ENCODE measurements at places on chromosomes 4 and X. TPM values are rescaled to one million over a fixed set of nuclear protein-coding genes. Genes with fewer than 3 reads are reported as not detected.

DNA sequence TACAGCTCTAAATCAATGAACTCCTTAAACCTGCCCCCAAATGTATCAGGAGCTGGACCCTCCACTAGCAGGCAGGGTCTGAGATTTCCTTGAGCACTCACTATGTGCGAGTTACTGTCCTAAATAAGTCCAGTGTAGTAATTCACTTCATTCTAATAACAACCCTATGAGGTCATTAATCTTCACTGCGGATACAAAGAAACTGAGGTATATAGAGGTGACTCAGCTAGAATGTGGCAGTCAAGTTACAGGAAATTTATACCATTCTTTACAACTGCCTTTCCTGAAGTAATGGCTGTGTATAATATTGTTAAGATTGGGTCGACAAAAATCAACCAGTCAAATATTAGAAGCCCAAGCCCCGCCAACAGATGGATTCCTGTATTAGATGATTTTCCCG, 473.9 kb upstream of the FTHL17 start:
- DNase-seq, result no peak

GRCh38 chr4:60724623-60725022, 475.5 kb upstream of the ADGRL3 start:
- DNase-seq, result peak; percentile 39

DNA sequence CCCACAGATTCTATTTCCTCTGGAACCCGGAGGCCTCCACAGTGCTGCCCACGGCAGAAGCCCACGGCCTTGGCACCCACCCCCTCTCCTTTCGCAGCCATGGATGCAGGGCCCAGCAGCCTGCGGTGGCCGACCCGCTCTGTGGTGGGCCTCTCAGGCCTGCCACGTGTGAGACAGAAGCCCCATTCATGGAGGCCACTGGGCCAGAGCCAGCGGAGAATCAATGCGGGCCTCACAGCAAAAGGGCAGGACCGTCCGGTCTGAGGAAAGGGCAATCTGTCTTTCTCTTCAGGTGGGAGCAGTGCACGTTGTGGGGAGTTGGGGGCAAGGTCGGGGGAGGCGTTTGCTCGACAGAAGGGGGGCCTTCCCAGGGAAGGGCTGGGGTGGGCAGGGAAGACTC, 8.4 kb upstream of the HAUS7 start:
- DNase-seq, result no peak

DNA sequence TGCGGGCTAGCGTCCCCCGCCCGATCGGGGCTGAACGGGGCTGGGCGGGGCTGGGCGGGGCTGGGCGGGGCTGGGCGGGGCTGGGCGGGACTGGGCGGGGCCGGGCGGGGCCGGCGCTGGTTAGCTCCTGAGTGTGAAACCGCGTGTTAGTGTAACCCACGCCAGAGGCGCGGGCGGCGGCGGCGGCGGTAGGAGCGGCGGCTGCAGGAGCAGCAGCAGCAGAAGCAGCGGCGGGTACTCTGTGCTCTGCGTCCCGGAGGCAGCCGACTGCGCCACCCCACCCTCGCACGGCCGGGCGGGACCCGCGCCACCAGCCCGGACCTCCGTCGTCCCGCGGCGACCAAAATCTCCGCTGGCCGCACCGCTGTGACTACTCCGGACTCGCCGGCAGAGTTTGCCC, 128.1 kb downstream of the LAS1L start:
- DNase-seq, result no peak

DNA sequence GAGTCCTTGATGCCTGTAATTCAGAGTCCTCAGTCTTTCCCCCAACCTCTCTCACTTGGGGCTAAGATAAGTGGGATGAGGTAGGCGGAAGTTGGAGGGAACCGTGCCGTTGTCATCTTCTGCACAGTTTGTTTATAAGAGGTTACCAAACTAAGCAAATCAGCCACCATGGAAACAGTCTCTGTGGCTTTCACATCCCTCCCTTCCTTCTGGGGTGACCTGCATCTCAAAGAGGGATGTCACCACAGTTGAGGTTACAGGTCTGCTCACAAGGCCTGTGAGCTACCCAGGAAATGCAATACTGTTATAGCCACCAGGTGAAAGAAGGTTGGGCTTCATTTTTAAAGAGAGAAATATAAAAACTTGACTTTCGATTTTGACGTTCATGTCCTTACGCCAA, 26.3 kb downstream of the RTL5 start:
- DNase-seq, result no peak

DNA sequence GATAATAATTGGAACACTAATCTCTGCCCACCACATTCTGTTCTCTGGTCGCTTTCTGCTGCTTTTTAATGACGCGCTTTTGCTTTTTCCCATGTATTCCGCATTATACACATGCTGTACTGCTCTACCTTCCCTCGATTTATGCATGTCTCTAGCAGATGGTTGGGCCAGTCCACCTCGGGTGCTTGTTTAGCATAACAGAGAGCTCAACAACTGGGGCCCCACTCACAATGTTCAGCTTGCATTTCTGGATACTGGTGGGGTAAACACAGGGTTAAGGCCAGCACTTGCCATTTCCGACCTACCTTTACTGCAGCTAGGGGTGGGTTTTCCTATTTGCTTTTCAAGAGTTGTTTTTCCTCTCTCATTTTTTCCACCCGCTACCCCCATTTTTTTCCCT, 255.8 kb downstream of the SOX3 start:
- DNase-seq, result no peak

DNA sequence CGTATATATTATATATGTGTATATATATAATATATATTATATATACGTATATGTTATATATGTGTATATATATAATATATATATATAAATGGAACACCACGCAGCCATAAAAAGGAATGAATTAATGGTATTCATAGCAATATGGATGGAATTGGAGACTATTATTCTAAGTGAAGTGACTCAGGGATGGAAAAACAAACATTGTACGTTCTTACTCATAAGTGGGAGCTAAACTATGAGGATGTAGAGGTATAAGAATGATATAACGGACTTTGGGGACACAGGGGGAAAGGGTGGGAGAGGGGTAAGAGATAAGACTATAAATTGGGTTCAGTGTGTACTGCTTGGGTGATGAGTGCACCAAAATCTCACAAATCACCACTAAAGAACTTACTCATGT, 1388.9 kb downstream of the C4orf33 start:
- DNase-seq, result no peak

- no peak for DNase-seq
Observed at GRCh38 chrX:42460706-42461105, 317.3 kb downstream of the PPP1R2C start.

DNA sequence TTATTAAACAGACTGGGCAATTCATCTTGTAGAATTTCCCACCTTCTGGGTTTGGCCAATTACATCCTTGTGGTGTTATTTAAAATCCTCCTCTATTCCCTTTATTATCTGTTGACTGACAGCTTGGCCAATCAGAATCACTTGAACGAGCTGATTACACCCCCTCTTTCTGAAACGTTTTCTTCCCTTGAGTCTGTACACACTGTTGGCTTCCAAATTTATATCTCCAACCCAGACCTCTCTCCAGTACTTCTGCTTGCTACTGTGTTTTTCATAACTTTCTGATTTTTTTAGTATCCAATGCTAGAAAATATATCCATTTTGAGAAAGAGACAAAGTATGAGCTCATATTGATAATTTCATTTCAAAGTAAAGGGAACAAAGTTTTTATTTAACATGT, 14.8 kb downstream of the CD38 start:
- DNase-seq, result no peak

Gene TAF7L
- not detected for polyA plus RNA-seq

Gene MGARP
- polyA plus RNA-seq, result 2.7 TPM

Gene TBX22
- polyA plus RNA-seq, result not detected

Gene SPANXN3
- polyA plus RNA-seq, result not detected
